ENCODE measurements at places on chromosomes 1 and 21.

DNA sequence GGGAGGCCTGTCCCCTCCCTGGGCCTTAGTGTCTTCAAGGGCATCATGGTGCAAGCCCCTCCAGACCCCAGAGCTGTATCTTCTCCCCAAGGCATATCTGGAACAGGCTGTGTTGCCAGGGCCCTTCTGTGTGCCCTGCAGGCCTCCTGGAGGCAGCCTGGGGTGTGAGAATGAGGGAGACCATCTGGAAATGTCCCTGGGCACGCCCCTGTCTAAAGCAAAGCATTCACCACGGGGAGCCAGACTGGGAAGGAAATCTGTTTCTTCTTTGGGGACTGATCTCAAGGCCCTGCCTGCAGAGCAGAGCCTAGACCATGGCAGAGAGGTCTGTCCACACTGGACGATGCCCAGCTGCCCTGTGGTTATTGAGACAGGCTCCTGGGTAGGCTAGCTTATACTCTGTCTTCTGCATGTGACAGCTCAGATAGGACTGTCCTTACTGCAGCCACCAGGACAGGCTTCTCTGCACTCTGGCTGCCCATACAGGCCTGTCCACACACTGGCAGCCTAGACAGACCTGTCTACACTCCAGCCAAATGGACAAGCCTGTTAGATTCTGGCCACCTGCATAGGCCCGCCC, 24.6 kb downstream of the PODN start:
- no peak for DNase-seq

DNA sequence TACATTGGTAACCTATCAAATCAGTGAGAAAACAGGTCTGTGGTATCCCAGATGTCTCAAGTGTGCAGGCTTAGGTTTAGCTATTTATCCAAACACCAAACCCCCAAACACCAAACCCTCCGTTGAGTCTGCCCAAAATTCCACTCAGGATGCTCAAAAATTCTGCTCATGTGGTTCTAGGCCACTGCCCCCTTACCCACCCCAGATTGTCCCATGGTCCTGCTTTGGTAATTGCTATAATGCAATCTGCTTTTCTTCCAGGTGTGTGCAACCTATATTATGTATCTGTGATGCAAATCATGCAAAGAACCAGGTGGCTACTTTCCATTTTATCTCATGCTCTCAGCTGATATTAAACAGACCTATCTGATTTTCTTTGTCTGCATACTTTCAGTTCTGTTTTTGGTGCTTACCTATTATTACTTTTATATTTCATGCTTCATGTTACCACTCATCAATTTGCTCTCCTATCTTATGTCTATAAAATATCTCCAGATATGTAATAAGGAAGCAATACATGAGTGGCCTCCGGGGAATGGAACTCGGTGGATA, 123.7 kb downstream of the TOMM20 start:
- DNase-seq = no peak

- no peak for DNase-seq
Measured at GRCh38 chr1:48552420-48552819, 80.4 kb upstream of the SPATA6 start.

GRCh38 chr1:218939095-218939494, 234.6 kb upstream of the LYPLAL1 start:
- DNase-seq = no peak

DNA sequence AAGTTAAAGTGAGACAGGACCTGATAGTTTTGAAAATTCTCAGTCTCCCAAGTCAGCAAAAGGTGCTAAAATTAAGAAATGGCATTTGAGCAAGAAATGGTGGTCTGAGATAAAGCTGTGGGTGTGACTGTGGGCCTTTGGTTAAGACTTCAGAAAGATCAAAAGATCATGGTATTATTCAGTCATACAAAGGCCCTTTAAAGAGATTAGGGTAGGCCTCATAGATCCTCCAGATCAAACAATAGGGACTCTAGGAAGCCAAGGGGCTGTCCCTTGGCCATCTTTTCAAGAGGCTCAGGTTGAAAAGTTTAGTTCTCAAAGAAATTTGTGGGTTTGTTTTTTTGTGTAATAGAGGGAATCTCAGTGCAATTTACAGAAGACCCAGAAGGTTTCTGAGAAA, 8.4 kb downstream of the HMGB4 start:
- DNase-seq = no peak

GRCh38 chr1:115214098-115214497, 124.0 kb downstream of the NGF start:
- no peak for DNase-seq

DNA sequence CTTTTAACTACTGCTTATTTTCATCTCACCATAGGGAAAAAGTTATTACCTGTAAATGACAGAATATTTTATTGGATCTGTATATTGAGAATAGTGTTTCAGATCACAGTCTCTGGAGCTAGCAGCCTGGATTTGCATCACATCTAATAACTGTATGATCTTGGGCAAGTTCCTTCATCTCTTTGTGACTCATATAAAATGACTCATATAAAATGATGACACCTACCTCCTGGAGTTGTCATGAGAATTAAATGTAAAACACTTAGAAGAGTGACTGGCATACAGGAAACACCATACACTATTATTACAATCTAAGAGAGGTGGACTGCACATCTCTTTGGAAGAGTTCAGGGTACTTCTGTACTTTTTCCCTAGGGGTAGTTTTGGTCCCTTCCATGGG, 421.3 kb downstream of the NEGR1 start:
- no peak for DNase-seq

- DNase-seq = no peak
Measured at GRCh38 chr1:246800756-246801155, 76.5 kb downstream of the SCCPDH start.

DNA sequence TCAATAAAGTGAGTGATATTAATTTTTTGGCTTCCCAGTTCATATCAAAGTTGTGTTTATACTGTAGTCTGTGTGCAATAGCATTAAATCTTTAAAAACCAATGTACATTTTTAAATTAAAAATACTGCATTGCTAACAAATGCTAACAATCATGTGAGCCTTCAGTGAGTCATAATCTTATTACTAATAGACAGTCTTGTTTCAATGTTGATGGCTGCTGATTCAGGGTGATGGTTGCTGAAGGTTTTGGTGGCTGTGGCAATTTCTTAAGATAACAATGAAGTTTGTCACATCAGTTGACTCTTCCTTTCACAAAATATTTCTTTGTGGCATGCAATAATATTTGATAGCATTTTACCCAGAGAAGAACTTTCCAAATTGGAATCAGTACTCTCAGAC, 109.0 kb downstream of the ZMYM4 start:
- no peak for DNase-seq
